ENCODE measurements at places on chromosomes 2 and 18. TPM values are rescaled to one million over a fixed set of nuclear protein-coding genes. Genes with fewer than 3 reads are reported as not detected.
A peak's percentile ranks its signal among the peaks of the same experiment; 100 is the strongest.

DNA sequence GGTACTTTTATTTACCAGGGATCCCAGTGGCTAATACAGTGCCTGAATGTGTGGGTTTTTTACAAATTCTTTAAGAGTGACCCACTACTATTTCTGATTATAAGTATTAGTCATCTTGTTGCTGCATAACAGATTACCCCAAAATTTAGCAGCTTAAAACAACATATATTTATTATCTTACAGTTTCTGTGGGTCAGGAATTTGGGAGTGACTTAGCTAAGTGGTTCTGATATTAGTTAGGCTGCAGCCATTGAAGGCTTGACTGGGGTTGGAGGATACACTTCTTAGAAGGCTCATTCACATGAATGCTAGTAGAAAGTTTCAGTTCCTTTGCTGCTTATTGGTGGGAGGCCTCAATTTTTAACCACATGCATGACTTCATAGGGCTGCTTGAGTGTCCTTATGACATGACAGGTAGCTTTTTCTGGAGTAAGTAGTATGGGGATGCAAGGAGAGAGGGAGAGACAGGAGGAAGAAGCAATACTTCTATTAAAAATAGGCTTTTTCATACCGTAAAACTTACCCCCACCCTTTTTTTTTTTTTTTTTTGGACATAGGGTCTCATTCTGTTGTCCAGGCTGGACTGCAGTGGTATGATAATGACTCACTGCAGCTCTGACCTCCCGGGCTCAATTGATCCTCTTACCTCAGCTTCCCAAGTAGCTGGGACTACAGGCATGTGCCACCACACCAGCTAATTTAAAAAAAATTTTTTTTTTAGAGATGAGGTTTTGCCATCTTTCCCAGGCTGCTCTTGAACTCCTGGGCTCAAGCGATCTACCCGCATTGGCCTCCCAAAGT lies 13.3 kb upstream of the POLE4 start:
- no peak for DNase-seq

DNA sequence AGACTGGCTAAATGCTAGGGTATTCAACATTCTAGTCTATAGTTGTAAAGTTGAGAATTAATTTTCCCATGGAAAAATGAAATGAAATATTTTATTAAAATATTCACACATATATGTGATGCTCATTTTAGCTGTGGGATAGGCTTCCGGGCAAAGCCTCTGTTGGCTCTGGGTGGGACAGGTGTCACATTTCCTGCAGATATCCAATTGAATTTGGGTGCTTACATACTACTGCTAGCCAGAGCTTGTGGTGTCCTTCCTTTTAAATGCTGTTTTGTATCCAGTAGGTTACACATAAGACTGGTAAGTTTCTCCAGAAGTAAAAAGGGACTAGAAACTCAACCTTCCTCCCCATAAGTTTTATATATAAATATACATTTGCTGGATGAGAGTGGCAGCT lies 73.8 kb downstream of the RPRM start:
- no peak for DNase-seq

GRCh38 chr18:63440881-63441280 lies 18.6 kb upstream of the VPS4B start:
- no peak for DNase-seq

GRCh38 chr2:235553696-235554100 lies 59.9 kb downstream of the AGAP1 start:
- DNase-seq = peak; percentile 54

The KYNU gene
- polyA plus RNA-seq = 0.81 TPM

DNA sequence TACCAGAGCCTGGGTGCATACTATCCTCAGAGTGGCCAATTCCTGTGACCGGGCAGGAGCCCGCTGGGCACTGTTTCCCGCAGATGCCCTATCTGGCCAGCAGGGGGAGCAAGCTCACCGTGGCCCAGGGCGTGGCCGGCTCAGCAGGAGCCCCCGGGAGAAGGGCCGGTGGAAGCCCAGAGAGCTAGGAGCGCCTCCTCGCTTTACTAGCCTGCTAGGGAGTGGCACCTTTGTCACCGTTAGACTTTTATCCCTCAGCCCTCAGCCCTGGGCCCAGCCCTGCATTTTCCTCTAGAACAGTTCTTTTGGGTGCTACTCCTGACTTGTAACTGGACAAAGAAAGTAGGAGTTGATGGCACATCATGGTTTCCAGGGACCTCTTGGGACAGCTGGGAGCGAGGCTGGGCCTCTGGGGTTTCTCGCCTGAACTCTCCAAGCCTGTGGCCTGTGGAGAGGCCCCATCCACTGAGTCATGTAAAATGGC lies 24.0 kb downstream of the TMEM177 start:
- peak; percentile 93 for DNase-seq

The PAX3 gene
- 0.14 TPM for polyA plus RNA-seq

DNA sequence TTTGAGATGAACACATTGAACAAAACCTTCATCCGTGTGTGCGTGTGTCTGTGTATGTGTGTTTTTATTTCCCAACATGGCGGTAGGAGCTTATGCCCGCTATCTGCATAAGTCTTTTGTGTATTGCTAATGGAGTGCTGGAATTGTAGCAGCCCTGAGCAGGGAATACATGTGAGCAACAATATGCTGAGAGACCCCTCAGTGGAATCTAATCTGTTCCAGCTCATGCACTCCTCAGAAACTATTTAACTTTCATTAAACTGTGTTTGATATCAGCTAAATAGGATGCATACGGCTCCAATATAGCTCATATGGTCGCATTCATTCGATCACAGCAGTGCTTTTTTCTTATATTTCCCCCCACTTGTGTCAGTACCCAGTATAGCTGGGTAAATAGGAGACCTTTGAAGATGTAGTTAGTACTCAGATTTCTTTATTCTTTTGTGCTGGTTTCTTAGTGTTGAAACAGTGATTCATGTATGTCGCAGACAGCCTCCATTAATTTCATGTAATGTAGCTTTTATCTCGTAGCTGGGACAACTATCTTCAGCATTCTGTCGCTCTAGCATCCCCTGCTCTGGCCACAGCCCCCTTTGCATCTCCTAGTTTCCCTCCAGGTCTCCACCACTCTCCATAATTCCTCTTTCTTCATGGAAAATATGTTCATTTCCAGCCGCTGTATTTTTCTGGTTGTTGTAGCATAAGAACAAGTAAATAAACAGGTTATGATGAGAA lies 891.2 kb downstream of the BCL11A start:
- no peak for DNase-seq

Data from left lung (tissue), 14 donors.